ENCODE measurements at places on chromosomes 4 and X.

- DNase-seq = no peak
Observed at GRCh38 chr4:76457885-76458284, 22.9 kb downstream of the SHROOM3 start.

GRCh38 chrX:31024866-31025265 is 47.0 kb downstream of the FTHL17 start:
- no peak for DNase-seq

GRCh38 chr4:2535376-2536192 is 863 bp upstream of the FAM193A start:
- DNase-seq = peak; percentile 46

GRCh38 chr4:169615467-169616106 is 3.2 kb upstream of the NEK1 start:
- peak; percentile 60 for DNase-seq

DNA sequence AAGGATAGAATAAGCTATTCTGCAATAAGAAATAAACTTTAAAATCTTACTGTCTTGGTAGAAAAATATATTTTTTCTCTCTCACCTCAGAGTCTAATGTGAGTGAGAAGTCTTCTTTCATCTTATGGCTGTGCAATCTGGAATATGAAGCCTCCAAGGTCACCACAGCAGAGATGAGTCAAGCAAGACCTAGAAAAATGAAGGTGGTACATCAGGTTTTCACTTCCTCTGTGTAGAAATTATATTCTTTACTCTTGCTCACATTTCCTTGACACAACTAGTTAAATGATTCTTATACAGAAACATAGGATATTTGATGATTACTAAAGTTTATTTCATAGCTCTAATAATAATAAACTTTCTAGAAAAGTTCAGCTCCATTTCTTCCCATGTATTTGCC is 211.4 kb downstream of the CXXC4 start:
- DNase-seq = no peak

- no peak for DNase-seq
Observed at GRCh38 chr4:56048383-56048701, 99.6 kb downstream of the CEP135 start.

DNA sequence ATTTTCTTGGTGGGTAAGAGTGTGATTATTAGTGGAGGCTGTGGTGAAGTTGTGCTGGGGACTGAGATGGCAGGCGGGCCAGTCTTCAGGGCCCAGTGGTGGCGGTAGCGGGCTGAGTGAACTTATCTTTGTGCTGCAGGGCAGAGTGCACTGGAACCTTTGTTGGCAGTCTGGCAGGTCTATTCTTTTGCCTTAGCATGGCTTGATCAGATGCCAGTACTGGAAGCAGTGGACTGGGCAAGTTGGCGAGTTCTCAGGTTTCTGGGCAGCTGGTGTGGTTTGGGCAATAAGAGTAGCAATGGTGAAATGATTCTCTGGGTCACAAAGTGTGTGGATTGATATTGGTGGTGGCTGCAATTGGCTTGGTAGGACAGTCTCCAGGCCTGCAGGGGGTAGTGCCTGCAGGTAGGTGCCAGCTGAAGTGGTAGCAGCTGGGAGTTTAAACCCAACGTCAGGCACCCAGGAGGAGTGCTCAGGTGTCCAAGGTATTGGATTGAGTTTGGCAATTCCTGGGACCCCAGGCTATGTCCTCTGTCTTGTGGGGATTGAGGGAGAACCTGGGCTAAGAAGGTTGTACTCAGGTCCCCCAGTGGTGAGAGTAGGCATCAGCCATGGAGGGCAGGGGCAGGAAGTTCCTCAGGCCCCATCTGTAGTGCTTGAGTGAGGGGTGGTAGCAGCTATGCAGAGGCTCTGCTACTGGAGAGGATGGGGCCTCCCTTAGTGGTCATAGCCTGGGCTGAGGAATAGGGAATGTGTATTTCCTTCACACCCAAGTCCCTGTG is 34.9 kb upstream of the SLC25A14 start:
- no peak for DNase-seq

DNA sequence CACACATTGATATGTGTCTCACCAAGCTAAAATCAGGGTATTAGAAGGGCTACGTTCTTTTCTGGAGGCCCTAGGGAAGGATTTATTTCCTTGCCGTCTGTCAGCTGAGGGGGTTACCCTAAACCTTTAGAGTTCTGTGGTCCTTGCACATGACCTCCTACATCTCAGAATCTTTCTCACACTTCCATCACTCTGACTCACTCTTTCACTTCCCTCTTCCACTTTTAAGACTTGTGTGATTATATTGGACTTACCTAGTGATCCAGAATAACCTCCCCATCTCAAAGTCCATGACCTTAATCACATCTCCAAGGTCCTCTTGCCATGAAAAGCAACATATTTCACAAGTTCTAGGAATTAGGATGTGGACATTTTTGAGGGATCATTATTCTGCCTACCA is 53.6 kb upstream of the FUNDC1 start:
- DNase-seq = no peak

- no peak for DNase-seq
Observed at GRCh38 chrX:136549226-136549625, 17.2 kb downstream of the VGLL1 start.

DNA sequence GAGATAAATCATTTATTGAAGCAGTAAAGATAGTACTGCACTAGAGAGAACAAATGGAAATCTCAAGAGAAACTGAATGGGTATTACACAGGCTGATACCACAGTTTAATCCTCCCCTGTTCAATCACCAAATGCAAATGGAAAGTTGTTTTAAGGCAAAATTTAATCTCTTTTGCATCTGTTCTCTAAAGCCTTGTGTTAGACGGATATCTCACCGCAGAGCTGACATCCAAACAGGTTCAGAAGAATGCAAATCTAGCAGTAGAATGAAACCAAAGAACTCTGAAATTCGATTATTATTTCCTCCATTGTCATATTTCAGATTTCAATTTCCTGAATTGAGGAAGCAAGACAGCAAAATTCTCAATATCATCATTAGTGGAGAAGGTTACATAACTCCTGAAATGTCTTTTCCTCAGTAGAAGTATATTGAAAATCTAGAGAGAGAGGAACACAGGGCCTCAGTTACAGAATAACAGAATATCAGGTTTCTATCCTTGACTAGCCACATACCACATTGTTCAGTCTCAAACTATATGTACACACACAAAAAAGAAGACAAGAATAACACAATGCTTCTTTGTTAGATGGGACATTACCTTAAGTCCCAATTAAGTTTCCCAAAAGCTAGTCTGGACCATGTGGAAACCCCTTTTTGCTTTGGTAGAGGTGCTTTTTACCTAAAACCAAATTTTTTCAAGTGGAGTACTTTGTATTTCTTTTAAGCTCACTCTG is 94.1 kb upstream of the BANK1 start:
- no peak for DNase-seq

GRCh38 chrX:115413246-115413878 is 123.8 kb downstream of the LUZP4 start:
- no peak for DNase-seq

DNA sequence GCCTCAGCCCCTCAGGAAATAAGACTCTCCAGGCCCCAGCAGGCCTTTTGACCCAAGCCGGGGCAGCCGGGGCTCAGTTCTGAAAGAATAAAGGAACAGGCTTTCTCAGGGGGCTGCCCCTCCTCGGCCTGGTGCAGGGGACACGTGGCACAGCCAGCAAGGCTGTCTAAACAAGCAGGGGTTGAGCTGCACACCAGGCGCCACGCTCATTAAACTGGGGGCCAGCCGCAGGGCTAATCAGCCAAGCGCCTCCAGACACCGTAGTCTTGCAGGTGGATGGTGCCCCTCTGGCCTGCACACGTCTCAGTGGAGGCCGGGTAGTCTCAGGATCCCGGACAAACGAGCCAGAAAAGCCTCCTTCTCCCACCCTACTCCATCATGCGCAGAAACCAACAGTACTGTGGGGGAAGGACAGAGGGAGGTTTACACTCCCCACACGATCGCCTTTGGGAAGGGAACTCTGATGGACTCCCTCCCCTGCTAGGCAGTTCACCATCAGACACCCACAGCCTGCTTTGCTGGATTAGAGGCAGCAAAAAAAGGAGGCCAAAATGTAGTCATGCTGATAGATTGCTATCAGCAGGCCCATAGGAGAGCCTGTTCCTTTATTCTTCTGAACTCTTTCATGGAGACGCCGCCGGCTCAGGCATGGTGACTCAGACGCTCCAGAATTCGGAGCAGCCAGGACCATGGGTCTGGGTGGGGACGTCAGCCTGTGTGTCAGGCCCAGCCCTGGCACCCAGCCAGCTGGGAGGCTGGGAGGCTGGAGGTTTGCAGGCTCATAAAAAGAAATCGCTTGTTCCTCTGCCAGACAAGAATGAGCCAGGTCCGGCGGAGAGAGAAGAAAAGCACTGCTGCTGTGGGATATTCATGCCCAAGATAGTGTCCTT is 342.4 kb downstream of the BCOR start:
- DNase-seq = no peak

DNA sequence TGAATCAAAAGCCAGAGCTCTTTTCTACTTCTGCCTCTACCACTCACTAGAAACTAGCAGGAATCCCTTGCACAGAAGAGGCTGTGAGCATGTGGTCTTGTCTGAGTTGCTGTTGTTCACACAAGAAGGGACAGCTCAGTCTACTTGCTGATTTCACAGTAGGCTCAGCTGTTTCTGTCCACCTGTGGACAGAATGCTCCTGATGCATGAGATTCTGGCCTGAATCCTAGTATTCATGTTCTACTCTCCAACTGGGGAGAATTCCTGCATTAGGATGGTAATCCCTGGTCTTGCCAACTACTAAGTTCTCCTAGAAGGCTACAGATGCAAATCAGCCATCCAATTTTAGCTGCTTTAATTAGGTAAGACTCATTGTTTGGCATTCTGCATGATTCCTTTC is 112.8 kb downstream of the PPA2 start:
- no peak for DNase-seq
